HCEC 1CT (cell line): ENCODE measurements at places on chromosomes 11 and 22.
A peak's percentile ranks its signal among the peaks of the same experiment; 100 is the strongest.

DNA sequence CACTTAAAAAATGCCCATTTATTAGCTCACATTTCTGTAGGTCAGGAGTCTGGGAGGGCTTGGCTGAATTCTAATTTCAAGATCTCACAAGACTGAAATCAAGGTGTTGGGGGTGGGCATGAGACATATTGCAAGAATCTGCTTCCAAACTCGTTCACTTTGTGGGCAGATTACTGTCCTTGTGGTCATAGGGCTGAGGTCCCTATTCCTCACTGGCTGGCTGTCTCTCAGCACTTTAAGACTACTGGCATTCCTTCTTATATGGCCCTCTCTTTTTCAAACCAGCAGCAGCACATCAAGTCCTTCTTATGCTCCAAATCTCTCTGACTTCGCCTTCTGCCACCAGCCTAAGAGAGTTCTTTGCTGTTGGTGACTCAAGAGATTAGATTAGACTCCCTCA lies 27.8 kb upstream of the MYOD1 start:
- no peak for DNase-seq

- DNase-seq: peak; percentile 28
Observed at GRCh38 chr11:88886796-88887195, 179.0 kb downstream of the GRM5 start.

- DNase-seq: no peak
Observed at GRCh38 chr11:71395774-71396173, 52.4 kb downstream of the DHCR7 start.

- no peak for DNase-seq
Observed at GRCh38 chr11:94549146-94549545, 5.4 kb downstream of the FUT4 start.

- DNase-seq: no peak
Observed at GRCh38 chr11:71489311-71490043, 36.5 kb downstream of the NADSYN1 start.

DNA sequence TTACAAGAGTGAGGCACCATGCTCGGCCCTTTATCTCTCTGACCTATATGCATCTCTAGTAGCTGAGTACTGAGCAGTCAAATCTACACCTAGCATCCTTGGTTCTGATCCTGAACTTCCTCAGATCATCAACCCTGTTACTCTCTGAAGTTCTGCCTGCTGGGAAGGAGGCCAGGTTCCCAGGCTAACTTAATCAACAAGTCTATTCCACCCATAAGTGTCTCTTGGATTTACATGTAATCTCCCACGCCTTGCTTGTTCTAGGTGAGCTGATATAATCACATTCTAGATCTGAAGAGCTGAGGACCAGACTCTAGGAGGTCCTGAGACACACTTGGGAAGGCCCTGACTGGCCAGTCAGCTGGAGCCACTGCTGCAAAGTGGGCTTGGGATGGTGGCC lies 22.1 kb downstream of the CABP7 start:
- no peak for DNase-seq

DNA sequence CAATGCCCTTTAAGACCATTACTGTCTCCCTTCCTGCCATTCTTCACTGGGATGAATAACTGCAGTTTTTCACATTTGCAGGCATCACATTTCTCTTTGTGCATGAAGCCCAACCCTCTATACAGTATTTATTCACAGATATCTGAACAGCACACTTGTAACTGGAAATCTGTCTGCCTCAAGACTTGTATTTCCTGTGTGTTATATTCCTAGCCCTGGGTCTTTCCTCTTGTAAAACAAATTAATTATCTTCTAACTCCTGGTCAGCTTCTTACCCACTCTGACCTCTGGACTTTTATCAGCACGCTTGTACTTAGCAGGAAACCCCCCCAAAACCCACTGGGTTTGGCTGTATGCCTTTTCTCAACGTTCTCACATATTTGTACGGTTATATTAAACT lies 2.0 kb downstream of the CSRP3 start:
- DNase-seq: no peak

GRCh38 chr11:63762654-63763495 lies 5.7 kb downstream of the ZFTA start:
- DNase-seq: peak; percentile 28

DNA sequence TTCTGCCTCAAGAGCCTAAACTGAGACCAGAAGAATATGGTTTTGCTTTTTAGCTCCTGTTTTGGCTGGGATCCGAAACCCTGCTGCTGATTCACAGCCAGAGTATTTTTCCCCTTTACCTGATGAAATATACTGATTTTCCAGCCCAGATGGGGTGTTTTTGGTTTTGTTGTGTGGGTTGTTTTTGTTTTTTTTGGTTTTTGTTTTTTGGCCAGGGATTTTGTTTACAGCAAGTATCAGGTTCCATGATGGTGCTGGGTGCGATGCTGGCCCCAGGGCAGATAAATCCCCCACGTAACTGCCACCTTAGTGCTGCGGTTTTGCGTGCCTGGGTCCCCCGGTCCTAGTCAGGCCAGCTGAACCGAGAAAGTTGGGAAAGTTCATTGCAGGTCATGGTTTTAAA lies 103.7 kb downstream of the ZBTB16 start:
- no peak for DNase-seq

DNA sequence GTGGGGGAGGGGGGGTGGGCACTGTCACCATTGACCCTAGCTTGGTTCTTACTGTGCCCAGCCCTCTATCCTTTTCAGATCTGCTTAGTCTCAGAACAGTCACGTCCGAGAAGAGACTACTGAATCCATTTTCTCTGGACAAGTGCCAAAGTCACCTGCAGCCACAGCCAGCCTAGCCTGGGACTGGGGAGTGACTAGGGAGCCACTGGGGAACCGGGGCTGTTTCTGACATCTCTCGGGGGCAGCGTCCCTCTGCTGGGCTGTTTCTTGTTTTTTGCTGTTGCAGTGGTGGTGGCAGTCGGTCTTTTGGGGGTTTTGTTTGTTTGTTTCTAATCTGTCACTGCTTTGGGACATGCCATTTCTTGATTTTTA lies 8.7 kb downstream of the SLC37A2 start:
- DNase-seq: no peak

- DNase-seq: no peak
Observed at GRCh38 chr22:21904250-21904789, 36.9 kb upstream of the MAPK1 start.

DNA sequence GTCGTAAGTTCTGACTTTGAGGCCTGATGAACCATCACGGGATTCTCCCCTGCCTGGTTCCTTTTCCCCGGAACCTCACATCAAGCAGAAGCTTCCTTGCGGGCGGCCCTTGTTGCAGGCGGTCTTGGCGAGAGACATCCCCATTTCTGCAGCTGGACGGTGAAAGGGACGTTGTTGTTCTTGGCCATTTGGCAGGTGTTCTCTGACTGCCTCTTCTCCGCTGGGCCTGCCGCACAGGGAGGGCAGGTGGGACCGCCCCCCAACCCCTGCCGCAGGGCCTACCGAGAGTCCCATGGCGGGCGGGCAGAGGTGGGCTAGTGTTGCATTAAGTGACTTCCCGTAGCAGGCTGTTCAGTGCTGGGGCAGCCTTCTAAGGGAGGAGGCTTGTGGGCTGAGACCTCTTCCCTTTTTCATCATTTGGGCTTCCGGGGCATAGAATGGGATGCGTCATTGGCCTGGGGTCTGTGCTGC lies 26.9 kb upstream of the GRAMD4 start:
- DNase-seq: no peak

GRCh38 chr11:119106564-119107537 lies at the start of gene C2CD2L:
C2CD2L (plus strand) TSS chr11:119107344; CDS start chr11:119107742, 398 bp downstream.
- peak; percentile 92 for DNase-seq

DNA sequence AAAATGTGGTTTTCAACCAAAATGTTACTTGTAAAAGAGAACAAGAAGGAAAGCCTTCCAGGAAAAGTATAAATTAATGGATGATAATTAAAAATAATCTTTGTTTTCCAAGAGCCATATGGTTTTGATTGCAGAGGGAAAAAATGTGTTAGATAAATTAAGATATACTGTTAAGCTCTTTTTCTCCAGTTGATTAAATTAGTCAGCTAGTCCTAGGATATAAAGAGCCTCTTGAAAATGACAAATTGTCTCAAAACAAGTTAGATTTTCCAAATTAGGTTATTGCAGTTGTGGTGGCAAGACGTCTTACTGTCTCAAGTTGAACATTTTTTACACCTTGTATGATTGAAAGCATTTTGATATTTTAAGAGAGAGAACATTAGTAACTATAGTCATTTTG lies 110.9 kb downstream of the DYNC2H1 start:
- DNase-seq: no peak

- DNase-seq: no peak
Observed at GRCh38 chr22:50091092-50091768, 1.4 kb downstream of the MOV10L1 start.

GRCh38 chr22:23179381-23180299 lies 669 bp upstream of the BCR start:
- DNase-seq: no peak

DNA sequence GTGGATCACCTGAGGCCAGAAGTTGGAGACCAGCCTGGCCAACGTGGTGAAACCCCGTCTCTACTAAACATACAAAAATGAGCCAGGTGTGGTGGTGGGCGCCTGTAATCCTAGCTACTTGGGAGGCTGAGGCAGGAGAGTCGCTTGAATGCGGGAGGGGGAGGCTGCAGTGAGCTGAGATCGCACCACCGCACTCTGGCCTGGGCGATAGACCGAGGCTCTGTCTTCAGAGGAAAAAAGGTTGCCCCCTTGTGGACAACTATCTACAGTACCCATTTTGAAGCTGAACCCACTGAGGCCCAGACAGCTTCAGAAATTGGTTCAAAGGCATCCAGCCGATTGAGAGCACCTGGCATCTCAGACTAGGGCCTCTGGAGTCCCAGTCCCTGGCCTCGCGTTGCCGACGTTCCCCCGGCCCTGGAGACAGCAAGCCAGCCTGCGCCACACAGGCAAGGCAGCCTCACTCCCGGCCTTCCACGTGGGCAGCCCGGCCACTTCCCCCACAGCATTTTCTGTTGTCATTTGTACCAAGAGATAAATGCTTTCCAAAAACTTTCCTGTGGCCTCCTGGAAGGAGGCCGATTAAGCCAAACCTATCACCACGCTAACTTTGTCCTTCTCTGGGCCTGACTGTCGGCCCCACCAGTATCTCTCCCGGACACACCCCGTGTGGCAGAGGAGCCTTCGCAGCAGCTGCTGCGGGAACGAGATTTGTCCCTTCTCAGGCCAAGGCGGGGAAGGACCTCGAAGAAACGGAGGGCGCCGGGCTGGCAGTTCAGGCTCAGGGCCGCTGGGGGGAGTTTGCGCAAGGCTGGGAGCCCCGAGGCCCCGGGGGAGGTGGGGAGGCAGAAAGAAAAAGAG lies 82.8 kb downstream of the FLI1 start:
- no peak for DNase-seq

- DNase-seq: peak; percentile 6
Observed at GRCh38 chr22:43110444-43110926, at the start of gene BIK. BIK (plus strand) TSS chr22:43110750; CDS start chr22:43124023, 13,273 bp downstream.

DNA sequence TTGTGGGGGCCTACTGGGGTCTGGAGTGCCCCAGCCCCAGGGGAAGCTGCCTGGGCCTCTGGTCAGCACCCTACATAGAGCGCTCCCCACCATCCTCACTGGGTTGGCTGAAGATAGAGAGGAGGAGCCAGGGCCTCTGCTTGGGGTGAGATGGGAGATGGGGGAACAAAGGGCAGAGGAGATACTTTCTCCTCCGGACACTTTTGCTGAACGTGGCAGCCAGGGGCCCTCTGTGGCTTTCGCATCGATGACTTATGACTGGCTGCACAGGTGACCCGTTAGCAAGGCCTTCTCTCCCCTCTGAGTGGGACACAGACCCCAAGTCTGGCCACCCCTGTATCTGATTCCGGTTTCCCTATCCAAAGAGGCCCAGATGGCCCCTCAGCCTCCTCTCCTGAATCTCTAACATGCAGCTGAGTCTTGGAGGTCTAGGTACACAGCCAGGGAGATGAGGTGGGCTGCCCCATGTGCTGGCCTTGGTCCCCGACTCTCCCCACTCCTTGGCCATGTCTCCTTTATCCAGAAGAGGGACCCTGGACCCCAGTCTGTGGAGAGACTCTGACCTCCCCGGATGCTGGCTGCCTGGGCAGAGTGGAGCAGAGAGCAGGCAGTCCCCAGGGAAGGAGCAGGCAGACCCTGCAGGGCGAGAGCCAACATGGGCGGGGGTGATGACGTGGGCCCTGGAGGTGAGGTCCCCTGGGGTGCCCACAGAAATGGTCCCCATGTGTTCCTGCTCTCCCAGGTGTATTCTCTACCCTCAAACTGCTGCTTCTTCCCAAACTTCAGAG lies 59.3 kb upstream of the NECTIN1 start:
- DNase-seq: no peak

DNA sequence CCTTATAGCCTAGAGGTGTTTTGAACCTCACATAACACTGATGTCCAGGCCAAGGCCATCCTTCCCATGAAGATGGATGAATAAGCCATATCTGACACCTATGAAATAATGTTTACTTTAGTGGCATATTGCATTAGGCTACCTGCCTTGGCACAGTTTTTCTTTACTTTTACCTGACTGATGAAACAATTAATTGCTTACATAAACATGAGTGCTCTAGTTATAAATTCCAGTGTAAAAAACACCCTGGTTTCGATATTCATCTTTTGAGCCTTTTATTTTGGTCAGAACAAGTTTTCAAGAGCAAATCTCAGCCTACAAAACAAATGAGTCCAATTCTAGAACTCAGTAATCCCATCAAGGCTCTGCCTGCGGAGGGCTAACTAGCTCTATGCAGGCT lies 7.0 kb upstream of the HBE1 start:
- no peak for DNase-seq

- DNase-seq: no peak
Observed at GRCh38 chr11:124080327-124081001, 34.8 kb upstream of the VWA5A start.

- no peak for DNase-seq
Observed at GRCh38 chr11:71208011-71208774, 44.2 kb downstream of the SHANK2 start.

DNA sequence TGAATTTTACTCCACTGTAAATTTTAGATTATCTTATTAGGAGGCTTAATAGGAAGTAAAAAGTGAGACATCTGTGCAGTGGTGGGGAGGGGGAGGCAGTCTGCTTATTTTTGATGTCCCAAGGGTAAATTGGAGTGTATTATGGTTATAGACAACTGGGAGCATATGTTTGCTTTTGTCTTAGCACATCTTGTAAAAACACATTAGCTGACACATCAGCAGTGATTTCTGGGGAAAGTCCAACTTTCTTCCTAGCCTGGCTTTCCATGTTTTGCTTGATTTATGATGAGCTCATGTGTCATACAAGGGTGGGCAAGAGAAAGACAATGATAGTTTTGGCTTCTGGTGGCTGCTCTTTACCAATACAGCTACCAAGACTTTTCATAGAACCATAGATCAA lies 4.0 kb downstream of the ANO3 start:
- DNase-seq: peak; percentile 10

- DNase-seq: no peak
Observed at GRCh38 chr11:201966-202365, 5.2 kb downstream of the BET1L start.

GRCh38 chr11:115739146-115739545 lies 234.9 kb upstream of the CADM1 start:
- no peak for DNase-seq

DNA sequence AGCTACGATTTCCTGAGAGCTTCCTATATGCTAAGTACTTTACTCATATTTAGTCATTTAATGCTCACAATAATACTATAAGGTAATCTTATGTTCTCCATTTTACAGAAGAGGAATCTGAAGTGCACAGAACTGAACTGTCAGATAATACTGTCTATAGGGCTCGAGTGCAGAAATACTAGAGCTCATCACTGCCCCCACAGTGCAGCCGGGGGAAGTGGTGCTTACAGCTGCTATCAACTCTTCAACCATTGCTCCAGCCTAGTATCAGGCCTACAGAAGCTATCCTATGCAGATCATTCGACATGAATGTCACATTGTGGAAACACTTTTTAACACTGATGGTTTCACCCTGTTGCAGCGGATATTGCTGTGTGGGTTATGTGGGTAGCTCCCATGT lies 929.9 kb downstream of the NTM start:
- no peak for DNase-seq

- DNase-seq: no peak
Observed at GRCh38 chr22:23470811-23471389, 109.2 kb downstream of the IGLL1 start.
